ENCODE measurements at places on chromosomes 3 and 15.

DNA sequence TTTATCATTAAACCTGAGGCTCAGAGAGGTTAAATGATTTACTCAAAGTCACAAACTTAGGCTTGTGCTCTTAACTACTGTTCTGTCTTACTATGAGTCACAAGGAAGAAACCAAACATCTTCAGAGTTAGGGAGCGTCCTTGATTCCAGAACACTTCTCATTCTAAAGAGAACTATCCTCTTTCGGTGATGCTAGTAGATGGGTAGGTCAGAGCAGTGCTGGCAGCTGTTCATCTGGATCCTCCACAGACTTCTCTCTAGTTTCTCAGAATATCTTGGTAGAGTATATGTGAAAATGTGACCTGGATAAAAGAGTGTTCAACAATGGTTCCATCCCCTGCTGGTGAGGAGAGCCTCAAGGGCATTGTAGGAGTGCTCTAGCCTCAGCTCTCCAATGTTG is 3.3 kb downstream of the ARL6IP5 start:
- no peak for DNase-seq

DNA sequence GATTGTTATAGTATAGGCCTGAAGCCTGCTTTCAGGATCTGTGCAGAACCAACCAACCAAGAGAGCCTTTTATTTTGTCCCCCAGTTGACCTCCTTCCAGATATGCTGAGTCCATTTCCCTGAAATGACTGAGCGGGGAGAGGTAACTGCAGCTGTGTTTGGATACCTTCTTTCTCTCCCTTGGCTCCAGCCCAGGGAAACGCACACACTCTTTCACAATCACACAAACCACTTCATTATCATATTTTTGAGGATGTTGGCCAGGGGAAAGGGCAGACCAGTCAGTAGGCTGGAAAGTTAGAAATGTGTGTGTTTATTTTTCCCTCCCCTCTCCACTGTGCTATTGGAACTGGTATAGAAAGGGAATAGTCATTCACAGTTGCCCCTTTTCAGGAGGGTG is 417.7 kb upstream of the TBL1XR1 start:
- DNase-seq: peak; percentile 31

DNA sequence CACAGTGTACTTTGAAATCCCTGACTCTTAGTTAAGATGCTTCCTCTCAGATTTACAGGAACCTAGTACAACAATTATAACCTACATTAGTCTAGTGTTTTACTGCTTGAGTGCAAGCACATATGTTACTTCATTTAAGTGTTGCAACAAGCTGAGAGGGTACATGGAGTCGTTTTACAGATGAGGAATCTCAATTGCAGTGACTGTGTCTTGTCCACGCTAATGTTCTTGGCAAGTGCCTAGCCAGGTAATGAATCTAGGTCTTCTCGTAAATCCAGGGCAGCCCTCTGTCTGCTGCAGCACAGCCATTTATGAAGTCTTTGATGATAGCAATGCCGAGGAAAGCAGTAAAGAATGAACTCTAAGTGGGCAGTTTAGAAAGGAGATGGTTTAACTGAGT is 384.4 kb upstream of the ARPP21 start:
- DNase-seq: no peak

DNA sequence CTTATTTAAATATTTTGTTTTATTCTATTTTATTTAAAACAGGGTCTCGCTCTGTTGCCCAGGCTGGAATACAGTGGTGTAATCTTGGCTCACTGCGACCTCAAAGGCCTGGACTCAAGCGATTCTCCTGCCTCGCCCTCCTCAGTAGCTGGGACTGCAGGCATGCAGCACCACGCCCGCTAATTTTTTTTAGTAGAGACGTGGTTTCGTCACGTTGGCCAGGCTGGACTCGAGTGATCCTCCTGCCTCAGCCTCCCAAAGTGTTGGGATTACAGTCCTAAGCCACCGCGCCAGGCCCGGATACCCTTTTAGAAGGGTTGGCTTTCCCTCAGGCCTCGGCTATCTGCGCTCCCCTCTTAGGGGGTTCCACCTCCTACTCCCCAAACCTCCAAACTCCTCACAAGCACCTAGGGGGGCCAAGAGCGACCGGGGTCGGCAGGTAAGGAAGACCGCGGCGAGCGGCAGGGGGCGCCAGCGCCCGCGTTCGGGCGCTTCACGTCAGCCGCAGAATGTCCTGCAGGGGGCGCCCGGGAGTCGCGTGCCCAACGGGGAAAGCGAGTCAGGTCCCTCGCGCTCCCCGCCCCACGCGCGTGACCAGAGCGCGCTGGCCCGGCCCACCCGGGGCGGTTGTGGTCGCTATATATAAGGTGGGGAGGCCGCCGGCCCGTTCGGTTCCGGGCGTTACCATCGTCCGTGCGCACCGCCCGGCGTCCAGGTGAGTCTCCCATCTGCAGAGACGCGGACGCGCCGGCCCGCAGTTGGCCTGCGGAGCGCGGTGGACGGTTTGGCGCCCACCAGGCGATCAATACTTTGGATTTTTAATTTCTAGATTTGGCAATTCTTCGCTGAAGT is 51.8 kb upstream of the GATM start:
- DNase-seq: peak; percentile 75

- no peak for DNase-seq
These were observed 117.8 kb upstream of the IQSEC1 start for GRCh38 chr3:13191016-13191415.

DNA sequence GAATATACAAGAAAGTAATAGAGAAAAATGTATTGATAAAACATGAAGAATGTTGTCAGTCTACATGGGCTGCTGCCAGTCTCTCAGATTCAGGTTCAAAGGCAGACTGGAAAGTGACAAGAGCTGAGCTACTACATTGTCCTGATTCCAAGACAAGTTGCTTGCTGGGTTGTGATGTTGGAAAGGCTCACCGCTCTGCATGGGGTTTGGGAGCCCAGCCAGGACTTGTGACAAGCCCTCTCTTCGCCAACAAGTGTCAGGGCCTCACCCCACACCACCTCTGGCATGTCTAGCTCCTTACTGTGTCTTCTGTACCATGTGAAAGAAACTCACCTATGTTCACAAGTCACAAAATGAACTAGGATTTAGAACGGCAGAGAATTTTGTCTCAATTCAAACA is 43.0 kb upstream of the SH3GL3 start:
- DNase-seq: no peak

GRCh38 chr3:9168241-9168741 is 81.2 kb downstream of the SRGAP3 start:
- DNase-seq: no peak

- DNase-seq: no peak
These were observed 215.9 kb upstream of the PEX5L start for GRCh38 chr3:180252683-180253082.
